Upper lobe of left lung (tissue), 6 donors: ENCODE measurements at places on chromosomes 7 and 10. TPM values are rescaled to one million over a fixed set of nuclear protein-coding genes. Genes with fewer than 3 reads are reported as not detected.
A peak's percentile ranks its signal among the peaks of the same experiment; 100 is the strongest.

DNA sequence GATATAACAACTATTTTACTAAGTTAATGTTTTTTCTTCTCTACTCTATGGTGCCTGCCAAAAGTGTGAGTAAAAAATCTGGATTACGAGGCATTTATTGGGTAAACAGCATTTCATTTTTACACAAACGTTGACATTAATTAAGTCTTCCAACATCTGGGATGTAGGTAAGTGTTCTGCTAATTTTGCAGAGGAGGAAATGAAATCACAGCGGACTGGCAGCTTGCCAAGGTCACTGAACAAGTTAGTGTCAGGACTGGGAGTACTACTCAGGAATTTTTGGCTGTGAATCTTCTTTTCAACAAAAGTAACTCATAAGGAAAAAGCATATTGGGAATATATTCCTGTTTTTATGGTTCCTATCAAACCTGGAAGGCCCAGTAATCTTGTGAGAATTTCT lies 612.1 kb upstream of the FZD8 start:
- peak; percentile 22 for DNase-seq

GRCh38 chr7:144527051-144527471 lies 123.6 kb upstream of the NOBOX start:
- DNase-seq: no peak

GRCh38 chr10:29611781-29612381 lies 22.9 kb downstream of the SVIL start:
- no peak for DNase-seq

GRCh38 chr10:99995269-99995668 lies 14.5 kb downstream of the DNMBP start:
- no peak for DNase-seq

- peak; percentile 91 for DNase-seq
These were observed 276.1 kb downstream of the DNAJB6 start for GRCh38 chr7:157612664-157613561.

Gene CYP2W1
- not detected for total RNA-seq

Gene AKR1D1
- total RNA-seq: not detected

- DNase-seq: no peak
These were observed 29.8 kb upstream of the GNA12 start for GRCh38 chr7:2873686-2874551.

DNA sequence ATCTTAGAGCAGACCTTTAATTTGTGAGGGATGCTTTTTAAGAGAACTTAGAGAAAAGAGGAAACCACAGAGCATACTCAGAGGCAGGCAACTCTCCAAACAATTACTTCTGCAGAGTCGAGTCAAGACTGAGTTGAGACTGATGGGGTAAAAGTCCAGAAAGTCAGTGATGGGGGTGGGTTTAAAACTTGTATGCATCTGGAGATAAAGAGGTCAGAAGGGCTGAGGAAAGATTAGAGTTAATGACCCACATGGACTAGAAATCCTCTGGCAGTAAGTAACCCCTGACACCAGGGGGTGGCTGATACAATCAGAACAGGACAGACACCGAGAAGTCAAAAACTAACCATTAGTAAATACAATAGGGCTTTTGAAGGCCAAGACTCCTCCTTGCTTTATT lies 42.4 kb upstream of the SEPTIN7 start:
- no peak for DNase-seq

Gene SYT15B
- total RNA-seq: 50.2 TPM

Gene ANKRD30A
- not detected for total RNA-seq

DNA sequence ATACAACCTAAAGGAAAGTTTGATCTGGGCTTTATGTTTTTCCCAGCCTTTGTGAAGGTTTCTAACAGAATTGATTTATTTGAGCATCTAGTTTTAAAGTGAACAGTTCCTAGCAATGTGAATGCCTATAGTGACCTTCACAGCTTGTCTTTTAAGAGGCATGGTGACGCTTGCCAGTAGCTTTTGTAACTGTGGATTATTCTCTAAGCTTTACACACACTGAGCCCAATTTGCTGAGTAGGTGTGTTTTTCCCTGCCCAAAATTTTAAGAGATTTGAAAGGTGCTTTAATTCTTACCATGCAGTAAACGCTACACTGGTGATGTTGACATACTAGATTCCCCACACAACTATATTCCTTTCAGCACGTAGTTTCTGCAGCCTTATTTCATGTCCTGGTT lies 420.2 kb upstream of the AKR1E2 start:
- DNase-seq: no peak

DNA sequence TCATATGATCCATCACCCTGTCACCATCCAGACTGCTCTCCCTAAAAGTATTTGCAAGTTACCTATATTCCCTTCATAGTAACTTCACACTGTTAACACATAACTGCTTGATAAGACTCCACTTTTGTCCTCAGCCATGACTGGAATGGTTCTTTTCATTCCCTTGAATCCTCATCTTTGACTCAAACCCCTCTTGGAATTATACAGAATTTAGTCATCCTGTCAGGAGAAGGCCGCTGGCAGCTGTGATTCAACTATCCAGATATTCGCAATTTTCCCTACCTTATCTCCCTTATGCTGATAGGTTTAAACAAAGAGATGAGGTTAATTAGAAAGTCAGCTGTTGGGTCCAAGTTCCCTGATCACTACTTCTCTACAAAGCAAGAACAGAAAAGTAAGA lies 143.0 kb upstream of the HPS1 start:
- DNase-seq: no peak

GRCh38 chr7:31492086-31492485 lies 21.8 kb upstream of the ITPRID1 start:
- DNase-seq: no peak

- no peak for DNase-seq
These were observed 6.0 kb downstream of the ASB10 start for GRCh38 chr7:151181011-151181431.

DNA sequence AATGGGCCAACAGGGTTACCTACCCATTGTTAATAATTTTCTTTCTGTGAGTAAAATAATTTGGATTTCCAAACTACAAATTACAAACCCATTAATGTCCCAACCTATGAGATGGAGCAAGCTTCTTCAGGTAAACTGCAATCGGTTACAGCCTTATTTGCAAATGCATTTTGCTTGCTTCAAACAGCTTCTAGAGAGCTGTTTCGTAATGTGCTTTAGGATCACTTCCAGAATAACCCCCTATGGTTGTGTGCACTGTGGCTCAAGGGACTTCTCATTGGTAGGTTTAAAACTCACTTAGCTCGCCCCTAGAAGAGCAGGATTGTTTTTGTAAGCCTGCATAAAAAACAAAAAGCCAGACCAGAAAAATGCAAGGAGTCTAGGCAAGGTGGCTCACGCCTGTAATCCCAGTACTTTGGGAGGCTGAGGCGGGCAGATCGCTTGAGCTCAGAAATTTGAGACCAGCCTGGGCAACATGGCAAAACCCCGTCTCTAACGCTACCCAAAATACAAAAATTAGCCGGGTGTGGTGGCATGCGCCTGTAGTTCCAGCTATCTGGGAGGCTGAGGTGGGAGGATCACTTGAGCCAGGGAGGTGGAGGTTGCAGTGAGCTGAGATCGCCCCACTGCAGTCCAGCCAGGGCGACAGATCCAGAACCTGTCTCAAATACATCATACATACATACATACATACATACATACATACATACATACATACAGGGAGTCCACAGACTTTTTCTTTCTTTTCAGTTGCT lies 3.3 kb upstream of the MAP3K8 start:
- no peak for DNase-seq

DNA sequence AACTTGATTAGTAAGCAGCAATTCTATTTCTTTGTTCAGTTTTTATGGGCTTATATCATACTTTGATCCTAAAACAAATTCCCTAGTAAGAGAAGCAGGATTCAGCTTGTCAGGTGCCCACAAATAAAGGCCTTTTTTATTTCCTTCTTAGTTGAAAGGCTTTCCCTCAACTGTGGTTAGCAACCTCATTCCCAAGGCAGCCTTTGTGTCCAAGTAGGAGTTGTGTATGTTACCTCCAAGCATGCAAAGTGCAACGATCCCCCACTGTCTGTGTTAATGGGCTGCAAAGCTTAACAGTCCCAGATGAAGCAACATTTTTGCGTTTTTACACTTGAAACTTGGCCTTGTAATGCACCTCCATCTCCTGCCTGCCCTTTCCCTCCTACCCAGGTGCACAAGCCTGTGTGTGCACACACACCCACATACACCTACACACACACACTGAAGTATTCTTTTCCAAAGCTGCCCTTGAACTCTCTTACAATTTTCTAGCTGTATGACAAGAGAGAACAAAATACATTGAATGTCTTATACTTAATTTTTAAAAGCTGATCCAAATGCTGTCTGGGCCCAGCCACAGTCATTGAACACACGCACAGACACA lies 278.2 kb downstream of the SNX13 start:
- DNase-seq: no peak

- DNase-seq: no peak
These were observed 213.0 kb upstream of the PLXNA4 start for GRCh38 chr7:132789281-132789680.

- DNase-seq: no peak
These were observed 62.6 kb downstream of the CACNB2 start for GRCh38 chr10:18202680-18203460.
